Astrocyte of the cerebellum (primary cell): ENCODE measurements at places on chromosomes 5 and 9.

DNA sequence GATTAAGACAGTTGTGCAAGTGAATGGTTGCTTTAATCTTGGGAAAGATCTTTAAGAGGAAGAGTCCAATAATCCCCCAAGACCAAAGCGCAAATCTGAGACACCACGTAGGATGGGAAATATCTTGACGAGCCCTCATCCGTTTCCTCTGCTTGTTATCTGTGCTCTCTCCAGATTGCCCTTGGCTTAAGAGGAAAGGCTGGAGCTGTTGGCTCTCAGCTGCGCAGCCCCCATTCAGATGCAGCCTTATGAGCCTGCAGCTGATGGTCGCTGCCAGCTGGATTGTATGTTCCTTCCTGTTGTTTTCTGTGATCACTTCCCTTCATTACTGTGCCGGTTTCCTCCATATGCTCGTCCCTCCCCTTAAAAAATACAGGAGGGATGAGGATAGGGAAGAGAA lies 47.7 kb downstream of the PWWP2A start:
- no peak for DNase-seq

DNA sequence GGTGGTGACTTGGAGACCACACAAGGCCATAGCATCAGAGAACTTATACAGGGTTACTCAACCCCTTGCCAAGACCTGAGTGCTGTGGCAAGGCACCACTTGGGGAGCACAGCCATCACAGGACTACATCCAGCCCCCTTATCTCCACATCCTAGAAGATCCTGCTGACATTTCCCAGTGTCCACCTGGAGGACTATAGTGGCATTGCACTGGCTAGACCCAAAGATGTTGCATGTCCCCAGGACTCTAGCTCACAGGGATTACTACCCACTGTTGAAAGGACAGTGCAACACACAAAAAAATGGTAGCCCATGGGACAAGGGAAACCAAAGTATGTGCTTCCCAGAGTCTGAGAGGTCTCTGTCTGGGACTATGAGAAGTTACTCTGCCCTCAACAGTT lies 411.1 kb upstream of the NUDT12 start:
- no peak for DNase-seq

DNA sequence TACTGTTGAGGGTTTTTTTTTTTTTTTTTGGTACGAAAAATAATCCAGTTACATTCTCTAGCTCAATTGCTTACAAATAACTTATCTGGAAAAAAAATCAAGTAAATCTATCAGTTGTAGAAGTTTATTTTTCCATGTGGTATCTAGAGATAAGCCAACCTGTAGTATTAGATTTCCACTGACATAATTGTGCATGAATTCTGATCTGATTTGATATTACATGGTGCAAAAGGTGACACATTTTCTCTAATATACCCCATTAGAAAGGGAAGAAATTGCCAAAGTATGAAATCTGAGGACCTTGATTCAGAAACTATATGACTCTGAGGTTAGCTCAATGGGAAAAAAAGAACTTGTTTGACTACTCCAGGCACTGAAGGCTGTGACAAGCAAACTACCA lies 141.5 kb downstream of the SLF1 start:
- no peak for DNase-seq

- DNase-seq = no peak
Observed at GRCh38 chr9:34332076-34332964, 3.0 kb downstream of the NUDT2 start.

DNA sequence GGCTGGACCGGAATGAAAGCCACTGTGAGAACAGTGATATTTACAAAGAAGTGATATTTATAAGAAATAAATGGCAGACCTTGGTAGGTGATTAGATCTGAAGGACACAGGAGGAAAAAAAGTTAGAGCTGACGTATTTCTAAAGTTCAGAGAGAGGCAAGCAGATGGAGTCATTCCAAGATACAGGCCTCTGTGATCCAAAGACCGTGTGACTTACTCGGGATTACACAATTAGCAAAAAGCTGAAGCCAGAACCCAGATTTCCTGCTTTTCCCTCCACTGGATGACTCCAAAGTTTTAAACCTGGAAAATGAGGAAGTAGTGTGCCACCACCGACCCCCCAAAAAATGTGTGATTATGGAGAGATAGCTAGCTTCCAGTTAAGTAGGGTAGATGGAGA lies 3.1 kb upstream of the DOCK8 start:
- DNase-seq = no peak

GRCh38 chr9:107261106-107261505 lies 22.0 kb upstream of the RAD23B start:
- DNase-seq = no peak

- DNase-seq = no peak
Observed at GRCh38 chr9:136625101-136626065, 37.3 kb upstream of the EGFL7 start.

DNA sequence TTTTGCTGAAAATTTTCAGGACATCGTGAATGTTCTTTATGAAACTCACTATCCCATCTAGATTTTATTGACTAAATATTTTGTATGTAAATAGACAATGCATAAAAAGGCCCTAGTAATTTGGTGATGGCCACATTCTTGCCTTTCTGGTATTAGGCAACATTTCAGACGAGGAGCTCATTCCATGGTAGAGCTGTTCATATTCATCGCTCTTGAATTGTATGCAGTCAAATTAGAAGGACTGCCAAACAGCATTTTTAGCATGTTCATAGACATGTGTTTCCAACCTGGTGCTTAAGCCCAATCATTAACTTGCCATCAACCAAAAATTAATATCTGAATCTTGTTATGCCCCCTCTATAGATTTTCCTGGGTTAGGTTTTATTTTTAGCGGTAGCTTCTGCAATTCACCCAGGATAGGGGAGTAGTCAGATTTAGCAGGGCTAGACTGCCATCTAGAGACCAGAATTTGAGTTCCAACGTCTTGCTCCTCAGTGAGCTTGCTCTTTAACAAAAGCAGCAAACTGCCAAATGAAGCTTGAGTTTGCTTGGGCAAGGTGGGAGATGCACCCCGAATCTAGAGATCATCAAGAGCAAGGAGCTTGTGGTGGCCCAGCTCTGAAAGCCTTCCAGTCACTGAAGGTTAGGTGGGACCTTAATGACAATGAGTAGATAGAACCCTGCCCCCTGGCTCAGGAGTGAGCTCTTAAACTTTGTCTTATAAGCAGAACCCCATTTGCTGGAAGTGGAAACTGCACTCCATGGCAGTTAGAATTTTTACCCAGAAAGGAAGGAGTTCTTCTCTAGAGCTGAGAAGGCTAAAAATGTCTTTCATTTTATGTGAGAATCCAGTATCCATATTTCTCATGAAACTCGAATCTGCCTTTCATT lies 456.2 kb downstream of the RASEF start:
- peak; percentile 77 for DNase-seq
